ENCODE measurements at places on chromosomes 2 and 18. TPM values are rescaled to one million over a fixed set of nuclear protein-coding genes. Genes with fewer than 3 reads are reported as not detected.

CYP20A1 gene
- polyA plus RNA-seq: 21.2 TPM

AQP12A gene
- polyA plus RNA-seq: 0.62 TPM

REG1B gene
- polyA plus RNA-seq: not detected

NMUR1 gene
- polyA plus RNA-seq: 0.75 TPM

KCNJ13 gene
- polyA plus RNA-seq: 8.6 TPM

TCF23 gene
- not detected for polyA plus RNA-seq

ALKAL2 gene
- 5.3 TPM for polyA plus RNA-seq

CDH7 gene
- 21.4 TPM for polyA plus RNA-seq

All from spinal cord (tissue), 10 donors.